ENCODE measurements at places on chromosomes 2 and 18.
A peak's percentile ranks its signal among the peaks of the same experiment; 100 is the strongest.

GRCh38 chr18:75582406-75582821 lies 154.9 kb upstream of the SMIM21 start:
- no peaks in the 10 kb centered on the region for H3K36me3 ChIP-seq
- no peaks in the 10 kb centered on the region for H3K27me3 ChIP-seq
- no peaks in the 10 kb centered on the region for H3K4me1 ChIP-seq

DNA sequence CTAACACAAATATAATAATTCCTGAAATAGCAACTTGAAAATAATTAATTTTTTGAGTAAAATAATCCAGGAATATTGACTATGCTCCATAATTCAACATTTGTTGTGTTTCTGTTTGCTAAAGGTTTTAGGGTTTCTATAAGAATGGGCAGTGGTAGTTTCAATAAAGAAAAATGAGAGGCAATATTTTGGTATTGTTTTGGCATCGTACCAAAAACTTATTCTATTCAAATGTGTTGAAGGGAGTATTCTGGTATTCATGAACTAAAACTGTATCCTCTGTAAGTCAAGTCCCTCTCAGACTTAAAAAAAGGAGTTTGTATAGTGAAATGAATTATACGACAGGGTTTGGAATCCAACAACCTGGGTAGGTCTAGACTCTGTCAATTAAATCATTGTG lies 1245.6 kb upstream of the CELF4 start:
- H3K27me3 ChIP-seq: no peaks in the 10 kb centered on the region
- H3K36me3 ChIP-seq: no peaks in the 10 kb centered on the region
- no peak overlapping the region for H3K4me3 ChIP-seq
- DNase-seq: no peak
- no peaks in the 10 kb centered on the region for H3K4me1 ChIP-seq

DNA sequence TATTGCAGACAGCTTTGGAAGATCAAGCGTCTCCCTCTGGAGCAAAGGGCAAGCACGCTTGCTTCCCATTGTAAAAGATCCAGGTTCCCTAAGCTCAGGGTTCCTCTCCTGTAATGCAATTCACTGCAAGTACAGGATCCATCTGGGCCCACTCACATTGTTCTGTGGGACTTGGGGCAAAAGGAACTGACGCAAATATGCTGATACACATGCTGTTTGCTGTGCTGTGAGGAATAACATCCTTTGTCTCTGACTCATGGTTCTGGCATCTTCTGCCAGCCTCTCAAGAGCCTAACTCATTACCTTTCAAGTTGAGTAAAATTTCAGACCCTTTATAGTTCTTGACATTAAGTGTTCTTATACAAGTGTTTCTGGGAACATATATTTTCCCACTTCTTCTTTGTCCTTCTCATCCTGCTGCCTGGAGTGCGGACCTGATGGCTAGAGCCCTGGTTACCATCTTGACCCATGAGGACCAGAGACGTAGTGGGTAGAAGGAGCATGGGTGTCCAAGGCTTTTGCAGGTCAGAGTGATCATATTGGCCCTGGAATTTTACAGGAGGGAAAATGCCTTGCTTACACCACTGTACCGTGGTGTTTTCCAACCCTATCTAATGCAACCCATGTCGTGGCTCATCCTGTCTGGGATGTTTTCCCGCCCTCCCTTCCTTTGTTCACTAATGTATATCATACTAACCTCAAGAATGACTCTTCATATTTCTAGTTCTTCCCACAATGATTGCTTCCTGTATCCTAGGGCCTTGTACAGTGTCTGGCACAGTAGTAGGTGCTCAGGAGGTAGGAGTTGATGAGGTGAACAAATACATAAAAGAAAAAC lies 145.7 kb upstream of the GLI2 start:
- H3K27me3 ChIP-seq: no peaks in the 10 kb centered on the region
- no peaks in the 10 kb centered on the region for H3K36me3 ChIP-seq
- H3K27ac ChIP-seq: no peak overlapping the region
- H3K4me1 ChIP-seq: peaks cover 12% of the 10 kb centered on the region
- DNase-seq: no peak

DNA sequence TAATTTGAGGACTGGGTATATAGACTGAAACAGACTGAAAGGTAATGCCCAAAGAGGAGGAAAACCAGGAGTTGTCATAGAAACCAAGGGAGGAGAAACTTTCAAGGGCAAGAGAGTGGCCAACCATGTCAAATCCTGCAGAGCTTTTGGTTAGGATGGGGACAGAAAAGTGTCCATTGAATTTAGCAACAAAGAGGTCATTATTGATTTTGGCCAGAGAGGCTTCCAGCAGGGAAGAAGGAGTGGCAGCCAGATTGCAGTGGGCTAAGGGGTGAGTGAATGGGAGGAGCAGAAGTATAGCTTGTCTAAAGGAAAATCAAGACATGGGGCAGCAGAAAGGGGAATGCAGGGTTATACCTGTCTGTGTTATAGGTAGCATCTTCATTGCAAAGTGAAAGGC lies 194.0 kb downstream of the CAMKMT start:
- no peaks in the 10 kb centered on the region for H3K4me1 ChIP-seq
- H3K27ac ChIP-seq: no peak overlapping the region
- H3K36me3 ChIP-seq: no peaks in the 10 kb centered on the region
- no peak for DNase-seq
- no peak overlapping the region for H3K4me3 ChIP-seq
- H3K27me3 ChIP-seq: no peaks in the 10 kb centered on the region

DNA sequence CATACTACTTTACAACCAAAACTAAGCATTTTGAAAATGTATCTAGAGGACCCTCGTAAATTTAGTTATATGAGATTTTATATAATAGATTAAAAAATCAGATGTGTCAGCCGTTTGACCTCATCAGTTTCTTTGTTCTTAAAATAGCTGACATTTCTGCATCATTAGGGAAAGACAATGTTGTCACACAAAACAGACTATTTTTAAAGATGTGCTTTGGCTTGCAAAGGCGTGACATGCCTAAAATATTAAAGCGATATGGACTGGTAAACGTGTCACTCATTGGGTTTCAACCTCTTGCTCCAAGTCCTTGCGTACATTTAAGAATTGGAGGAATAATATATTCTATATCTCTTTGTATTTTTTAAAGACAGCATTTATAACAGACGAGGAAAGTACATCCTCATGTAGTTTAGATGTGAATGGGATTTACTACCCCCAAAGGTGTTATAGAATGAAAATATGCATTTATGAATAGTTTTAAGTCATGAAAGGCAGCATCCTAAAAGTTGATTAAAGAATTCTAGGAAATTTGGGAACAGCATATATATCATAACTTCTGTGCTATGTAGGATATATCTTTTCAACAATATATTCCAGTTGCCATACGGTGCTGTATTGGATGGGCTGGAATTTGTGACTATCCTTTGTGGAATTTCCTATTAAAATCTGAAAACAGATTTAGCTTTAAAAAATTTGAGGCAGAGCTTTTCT lies 3.8 kb downstream of the MYL12A start:
- peaks cover 42% of the 10 kb centered on the region for H3K36me3 ChIP-seq
- DNase-seq: no peak
- H3K27me3 ChIP-seq: no peaks in the 10 kb centered on the region
- H3K4me1 ChIP-seq: peaks cover 69% of the 10 kb centered on the region
- H3K27ac ChIP-seq: peak overlapping the region; percentile 99
- peak overlapping the region; percentile 27 for H3K4me3 ChIP-seq

GRCh38 chr2:40230707-40231432 lies 221.0 kb downstream of the SLC8A1 start:
- DNase-seq: no peak
- H3K36me3 ChIP-seq: no peaks in the 10 kb centered on the region
- no peak overlapping the region for H3K27ac ChIP-seq

DNA sequence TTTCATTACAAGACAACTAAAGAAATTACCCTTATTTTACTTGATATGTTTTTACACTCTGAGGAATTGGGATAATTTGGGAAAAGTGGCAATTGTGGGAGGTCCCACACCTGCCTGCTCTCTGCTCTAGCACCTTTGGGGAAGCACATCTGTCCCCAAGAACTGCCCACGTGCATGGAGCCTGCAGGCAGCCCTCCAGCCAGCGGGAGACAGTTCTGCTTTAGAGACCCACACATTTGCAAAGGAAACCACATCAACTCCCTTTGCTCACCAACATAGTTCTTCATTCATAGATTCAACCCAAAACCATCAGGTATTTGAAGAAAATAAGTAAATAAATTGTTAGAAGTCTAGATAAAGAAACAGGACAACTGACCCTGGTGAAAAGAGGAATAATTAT lies 239.9 kb upstream of the ID2 start:
- no peak overlapping the region for H3K4me3 ChIP-seq
- no peaks in the 10 kb centered on the region for H3K36me3 ChIP-seq
- H3K27me3 ChIP-seq: no peaks in the 10 kb centered on the region
- no peak overlapping the region for H3K27ac ChIP-seq

DNA sequence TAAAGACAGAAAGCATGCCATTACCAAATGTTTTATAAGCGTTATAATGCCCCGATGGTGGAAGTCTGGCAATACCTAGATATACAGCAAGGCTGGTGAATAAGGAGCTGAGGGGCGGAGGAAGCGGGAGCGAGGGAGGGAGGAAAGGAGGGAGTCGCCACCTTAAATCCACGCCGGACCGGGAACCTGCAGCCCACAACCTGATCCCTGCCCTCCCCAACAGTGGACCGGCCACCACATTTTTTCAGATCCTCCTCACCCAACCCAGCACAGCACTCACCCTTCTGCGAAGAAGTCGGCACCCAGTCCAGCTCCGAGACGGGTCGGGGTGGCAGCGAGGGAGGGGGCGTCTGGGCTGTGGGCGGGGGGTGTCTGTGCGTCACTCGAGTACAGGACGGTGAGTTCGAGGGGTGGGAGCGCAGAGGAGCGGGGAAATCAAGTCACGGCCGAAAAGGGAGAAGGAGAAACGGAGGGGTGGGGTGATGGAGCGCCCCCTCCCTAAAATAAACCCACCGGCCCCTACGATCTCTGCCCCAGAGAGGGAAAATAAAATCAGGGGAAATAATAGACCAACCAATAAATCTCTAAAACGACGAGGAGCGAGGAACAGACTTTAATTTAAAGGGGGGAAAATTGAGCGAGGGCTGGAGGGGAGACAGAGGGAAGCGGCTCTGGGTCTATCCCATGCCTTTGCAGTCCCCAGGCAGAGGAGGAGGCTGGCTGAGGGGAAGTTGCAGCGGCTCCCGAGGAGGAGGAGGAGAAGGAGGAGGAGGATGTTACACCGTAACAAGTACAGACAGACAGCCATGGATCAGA lies 96.5 kb upstream of the SERTAD2 start:
- peak overlapping the region; percentile 65 for H3K4me3 ChIP-seq
- no peaks in the 10 kb centered on the region for H3K36me3 ChIP-seq
- DNase-seq: no peak
- no peaks in the 10 kb centered on the region for H3K27me3 ChIP-seq

- no peak overlapping the region for H3K4me3 ChIP-seq
- no peak overlapping the region for H3K27ac ChIP-seq
- H3K36me3 ChIP-seq: no peaks in the 10 kb centered on the region
- no peaks in the 10 kb centered on the region for H3K27me3 ChIP-seq
- no peaks in the 10 kb centered on the region for H3K4me1 ChIP-seq
Observed at GRCh38 chr2:14297340-14297739, 335.2 kb upstream of the LRATD1 start.

GRCh38 chr18:8462651-8463185 lies 146.5 kb upstream of the RAB12 start:
- H3K27ac ChIP-seq: no peak overlapping the region
- no peak overlapping the region for H3K4me3 ChIP-seq
- H3K4me1 ChIP-seq: no peaks in the 10 kb centered on the region
- no peaks in the 10 kb centered on the region for H3K36me3 ChIP-seq

- peaks cover 87% of the 10 kb centered on the region for H3K36me3 ChIP-seq
- DNase-seq: no peak
- no peaks in the 10 kb centered on the region for H3K27me3 ChIP-seq
Observed at GRCh38 chr2:10664652-10665051, 25.1 kb downstream of the NOL10 start.

DNA sequence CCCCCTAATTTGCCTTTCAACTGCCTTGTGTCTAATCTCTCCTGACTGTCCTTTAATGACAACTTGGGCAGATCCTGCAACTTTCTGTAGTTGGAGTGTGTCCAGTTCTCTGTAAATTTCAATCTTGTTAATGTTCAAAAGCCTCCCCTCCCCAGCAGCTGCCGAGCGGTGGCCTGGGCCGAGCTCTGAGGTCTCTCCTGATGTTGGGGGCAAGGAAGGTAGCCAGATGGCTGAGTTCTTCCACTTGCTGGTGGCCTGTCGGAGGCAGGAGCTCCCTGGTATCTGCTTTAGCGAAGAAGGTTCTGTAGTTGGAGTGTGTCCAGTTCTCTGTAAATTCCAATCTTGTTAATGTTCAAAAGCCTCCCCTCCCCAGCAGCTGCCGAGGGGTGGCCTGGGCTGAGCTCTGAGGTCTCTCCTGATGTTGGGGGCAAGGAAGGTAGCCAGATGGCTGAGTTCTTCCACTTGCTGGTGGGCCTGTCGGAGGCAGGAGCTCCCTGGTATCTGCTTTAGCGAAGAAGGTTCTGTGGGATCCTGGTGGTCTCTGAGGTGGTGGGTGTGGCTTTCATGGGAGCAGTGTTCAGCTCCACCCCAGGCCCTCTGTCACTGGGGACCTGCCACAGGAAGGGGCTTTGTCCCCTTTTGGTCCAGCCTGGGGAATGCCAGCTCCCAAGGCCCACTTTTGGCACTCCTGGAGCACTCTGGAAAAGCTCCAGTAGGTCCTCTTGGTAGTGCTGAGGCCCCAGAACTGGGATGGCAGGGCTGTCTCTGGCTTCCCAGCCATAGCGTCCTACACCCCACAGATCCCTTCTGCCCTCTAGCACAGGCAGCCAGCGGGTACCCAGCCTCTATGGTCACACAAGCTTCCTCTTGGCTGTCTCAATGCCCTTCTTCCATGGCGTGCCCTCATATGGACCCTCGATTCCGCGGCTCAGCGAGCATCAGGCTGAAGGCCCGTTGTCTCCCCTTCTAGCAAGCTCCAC lies 211.9 kb downstream of the ALPK2 start:
- no peak overlapping the region for H3K4me3 ChIP-seq
- H3K27me3 ChIP-seq: no peaks in the 10 kb centered on the region
- H3K27ac ChIP-seq: peak overlapping the region; percentile 63
- DNase-seq: no peak
- H3K36me3 ChIP-seq: no peaks in the 10 kb centered on the region

- H3K36me3 ChIP-seq: no peaks in the 10 kb centered on the region
- no peak overlapping the region for H3K4me3 ChIP-seq
- H3K27me3 ChIP-seq: no peaks in the 10 kb centered on the region
- DNase-seq: no peak
- no peaks in the 10 kb centered on the region for H3K4me1 ChIP-seq
Observed at GRCh38 chr18:45166836-45167551, 448.3 kb upstream of the SLC14A2 start.

DNA sequence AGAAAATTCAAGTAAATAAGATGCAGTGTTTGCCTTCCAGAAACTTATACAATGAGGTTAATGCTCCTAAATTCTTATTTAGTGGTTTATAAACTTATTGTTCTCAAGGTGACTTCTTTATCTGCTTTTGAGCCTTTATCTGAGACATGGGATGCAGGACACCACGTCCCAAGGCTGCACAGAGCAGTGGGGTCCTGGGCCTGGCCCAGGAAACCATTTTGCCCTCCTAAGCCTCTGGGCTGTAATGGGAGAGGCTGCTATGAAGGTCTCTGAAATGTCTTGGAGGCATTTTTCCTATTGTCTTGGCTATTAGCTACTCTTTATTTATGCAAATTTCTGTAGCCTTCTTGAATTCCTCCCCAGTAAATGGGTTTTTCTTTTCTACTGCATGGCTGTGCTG lies 652.6 kb upstream of the SETBP1 start:
- no peaks in the 10 kb centered on the region for H3K27me3 ChIP-seq
- no peaks in the 10 kb centered on the region for H3K36me3 ChIP-seq
- no peak overlapping the region for H3K4me3 ChIP-seq
